Hematopoietic multipotent progenitor cell treated with erythropoietin and hydrocortisone succinate and interleukin-3 and kit ligand, for 15 days (in vitro differentiated cells): ENCODE measurements at places on chromosomes 4 and X.

- no peak for DNase-seq
Measured at GRCh38 chr4:119785963-119786362, 157.4 kb upstream of the PDE5A start.

GRCh38 chr4:158850800-158851644 is 82.2 kb downstream of the FNIP2 start:
- DNase-seq = peak; percentile 66

DNA sequence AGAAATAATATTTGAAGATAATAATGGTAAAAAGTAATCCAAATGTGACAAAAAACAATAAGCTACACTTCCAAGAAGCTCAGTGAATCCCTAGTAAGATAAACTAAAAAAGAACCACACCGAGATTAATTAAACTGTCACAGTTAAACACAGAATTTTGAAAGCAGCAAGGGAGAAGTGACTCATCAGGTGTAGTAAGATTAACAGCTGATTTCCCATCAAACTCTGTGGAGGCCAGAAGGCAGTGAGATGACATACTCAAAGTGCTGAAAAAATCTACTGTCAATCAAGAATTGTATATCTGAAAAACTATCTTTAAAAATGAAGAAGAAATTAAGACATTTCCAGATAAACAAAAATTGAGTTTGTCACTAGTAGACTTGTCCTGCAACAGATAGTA is 35.3 kb downstream of the STK32B start:
- no peak for DNase-seq

DNA sequence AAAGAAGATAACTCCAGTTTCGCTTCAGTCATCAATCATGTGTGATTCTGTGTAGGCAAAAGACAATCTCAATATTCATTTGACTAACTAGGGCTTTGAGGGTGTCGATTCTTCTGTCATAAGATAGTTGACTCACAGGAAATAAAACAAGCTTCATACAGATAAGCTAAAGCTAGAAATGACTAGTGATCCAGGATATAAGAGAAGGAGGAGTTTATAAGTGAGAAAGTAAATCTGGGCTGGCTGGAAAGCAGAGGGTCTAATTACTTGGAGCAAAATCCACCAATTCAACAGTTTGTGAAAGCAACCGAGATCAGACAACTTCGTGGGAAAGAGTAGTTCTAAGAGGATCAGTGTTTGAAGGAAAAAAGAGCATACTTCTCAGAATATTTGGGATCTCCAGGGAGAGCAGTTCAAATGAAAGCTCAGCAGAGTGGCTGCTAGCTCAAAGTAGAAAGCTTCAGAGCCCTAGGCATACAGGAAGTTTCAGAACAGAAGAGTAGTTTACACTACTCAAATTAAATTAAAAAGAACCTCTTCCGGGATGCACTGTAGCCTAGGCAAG is 429.3 kb downstream of the INPP4B start:
- DNase-seq = no peak

DNA sequence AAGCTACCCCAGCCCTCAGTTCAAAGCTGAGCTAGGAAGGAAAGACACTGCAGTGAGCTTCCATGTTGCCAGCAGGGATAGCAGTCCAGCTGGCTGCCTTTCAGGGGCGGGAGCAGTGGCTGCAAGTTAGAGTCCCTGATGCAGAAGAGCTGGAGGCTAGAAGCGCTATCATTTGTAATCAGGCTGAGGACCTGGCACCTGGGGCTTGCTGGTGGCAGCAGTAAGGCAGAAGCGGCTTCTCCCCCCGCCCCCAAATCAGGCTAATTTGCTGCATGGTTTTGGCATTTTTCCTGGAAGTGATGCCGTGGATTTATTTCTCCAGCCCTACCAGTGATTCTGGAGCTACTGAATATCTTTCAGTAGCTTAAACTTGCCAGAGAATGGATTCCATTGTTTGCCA is 203.3 kb downstream of the CLCN4 start:
- no peak for DNase-seq

DNA sequence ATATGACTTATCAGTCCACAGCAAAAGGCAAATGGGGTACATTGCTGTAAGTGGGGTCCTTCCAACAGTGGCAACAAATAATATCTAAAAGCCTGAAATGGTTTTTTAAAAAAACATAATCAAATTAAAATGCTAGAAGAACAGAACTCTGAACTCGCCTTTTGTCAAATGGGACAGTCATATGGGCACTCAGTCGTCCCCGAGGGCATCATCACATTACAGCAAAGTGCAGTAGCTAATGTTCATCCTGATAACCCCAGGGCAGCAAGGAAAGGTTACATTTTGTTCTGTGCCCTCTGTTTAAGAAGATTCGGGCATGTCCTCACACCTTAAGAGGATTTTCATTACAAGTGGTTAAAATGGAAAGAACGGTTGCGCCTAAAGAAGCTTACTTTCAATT is 997.9 kb upstream of the TENM3 start:
- DNase-seq = no peak

GRCh38 chr4:2401610-2401983 is 16.8 kb downstream of the ZFYVE28 start:
- DNase-seq = no peak

DNA sequence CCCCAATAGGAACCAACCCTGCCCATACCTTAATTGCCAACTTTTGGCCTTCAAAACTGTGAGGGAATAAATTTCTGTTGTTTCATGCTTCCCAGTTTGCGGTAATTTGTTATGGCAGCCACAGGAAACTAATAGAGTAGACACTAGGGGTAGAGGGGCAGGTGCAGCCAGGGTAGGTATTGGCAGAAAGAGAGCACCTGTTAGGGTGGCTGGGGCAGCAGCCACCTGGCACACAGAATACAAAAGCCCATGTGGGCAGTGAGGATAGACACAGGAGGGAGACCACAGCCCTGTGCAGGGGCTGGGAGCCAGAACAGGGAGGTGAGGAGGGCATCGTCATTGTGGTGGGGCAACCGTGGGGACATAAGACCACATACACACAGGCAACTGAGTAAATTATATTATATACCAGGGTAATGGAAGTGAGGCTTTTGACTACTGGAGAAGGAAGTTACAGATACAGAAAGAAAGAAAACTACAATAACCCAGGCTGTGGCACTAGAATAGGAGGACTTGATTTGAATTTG is 28.2 kb downstream of the IRF2 start:
- no peak for DNase-seq

DNA sequence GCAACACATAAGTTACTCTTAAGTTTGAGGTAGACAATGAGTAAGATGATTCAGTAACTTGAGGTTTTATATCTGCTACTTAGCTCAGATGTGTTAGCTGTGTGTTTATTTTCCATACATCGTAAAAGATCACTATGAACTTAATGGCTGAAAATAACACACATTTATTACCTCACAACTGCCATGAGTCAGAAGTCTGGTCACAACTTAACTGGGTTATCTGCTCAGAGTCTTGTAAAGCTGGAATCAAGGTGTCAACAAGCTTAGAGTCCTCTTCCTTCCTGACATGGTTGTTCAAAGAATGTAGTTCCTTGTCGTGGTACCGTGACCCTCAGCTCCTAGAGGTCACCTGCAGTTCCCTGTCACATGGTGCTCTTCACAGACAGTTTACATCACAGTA is 204.9 kb upstream of the MAGEB2 start:
- DNase-seq = no peak

DNA sequence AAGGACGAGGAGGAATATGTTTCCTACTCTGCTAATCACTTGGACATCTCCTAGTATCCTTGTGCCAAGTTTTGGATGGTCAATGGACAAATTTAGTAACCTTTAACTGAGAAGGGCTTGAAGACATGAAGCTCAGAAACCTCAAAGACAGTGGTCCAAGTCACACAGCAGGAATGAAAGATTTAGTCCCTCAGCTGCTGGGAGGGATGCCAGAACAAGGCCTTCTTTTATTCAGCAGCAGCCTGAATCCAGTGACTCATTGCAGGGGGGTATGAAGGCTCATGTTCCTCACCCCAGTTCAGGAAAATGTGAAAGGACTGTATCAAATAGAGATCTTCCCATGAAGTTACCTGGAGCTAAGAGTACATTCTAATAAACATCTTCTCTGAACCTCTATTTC is 214.9 kb upstream of the UGT8 start:
- no peak for DNase-seq

- DNase-seq = no peak
Measured at GRCh38 chrX:102712216-102712966, at the start of gene GPRASP2. Gene GPRASP2 (plus strand): TSS chrX:102712448. CDS start chrX:102714870, 2,422 bp downstream.

GRCh38 chr4:111632641-111633151 is 512.6 kb upstream of the FAM241A start:
- no peak for DNase-seq

- DNase-seq = peak; percentile 22
Measured at GRCh38 chr4:186067757-186068385, 1.1 kb upstream of the TLR3 start.

DNA sequence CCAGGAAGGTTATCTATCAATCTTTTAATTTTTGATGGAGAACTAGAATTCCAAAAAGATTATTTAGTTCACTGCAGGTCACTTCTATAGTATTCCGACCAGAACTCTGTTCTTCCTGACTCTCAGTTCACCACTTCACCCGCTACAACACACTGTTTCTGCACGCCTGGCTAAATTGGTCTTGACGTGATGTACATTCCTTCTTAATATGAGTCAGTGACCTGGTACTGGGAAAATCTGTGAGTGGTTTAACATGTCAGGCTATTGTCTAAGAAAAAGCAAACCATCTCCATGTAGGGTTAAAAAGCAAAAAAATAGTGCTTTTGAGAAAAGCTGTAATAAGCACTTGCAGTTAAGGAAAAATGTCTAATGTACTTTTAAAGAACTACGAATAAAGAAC is 120.4 kb downstream of the NDST3 start:
- DNase-seq = no peak

DNA sequence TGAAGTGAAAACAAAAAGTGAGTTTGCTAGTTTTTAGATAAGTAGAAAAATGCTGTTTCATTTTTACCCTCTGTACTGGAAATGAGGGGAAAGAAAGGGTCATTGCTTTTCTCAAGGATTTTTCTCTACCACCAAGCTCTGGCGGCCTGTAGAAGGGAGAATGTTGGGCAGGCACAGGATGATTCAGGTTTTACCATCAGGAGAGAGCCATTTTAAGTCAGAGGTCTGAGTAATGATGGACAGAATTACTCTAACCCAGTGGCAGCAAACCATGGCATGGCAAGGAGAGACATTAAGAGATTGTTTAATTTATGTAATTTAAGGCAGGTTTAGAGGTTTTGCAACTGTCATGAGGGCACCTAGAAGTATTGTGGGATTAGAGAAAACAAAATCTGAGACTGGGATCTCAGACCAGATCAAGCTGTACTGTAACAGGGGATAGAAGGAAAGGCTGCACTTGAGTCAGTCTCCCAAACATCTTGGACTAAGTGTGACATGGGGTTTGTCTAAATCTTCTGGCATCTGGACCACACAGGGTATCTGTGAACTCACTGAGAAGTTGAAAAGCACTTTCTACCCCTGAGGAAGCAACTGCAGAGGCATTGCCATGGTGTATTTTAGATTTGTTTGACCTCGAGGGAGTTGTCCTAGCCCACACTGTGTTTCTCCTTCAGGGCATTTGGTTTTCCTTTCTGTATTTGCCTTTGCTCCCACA is 81.6 kb downstream of the BANK1 start:
- DNase-seq = no peak

DNA sequence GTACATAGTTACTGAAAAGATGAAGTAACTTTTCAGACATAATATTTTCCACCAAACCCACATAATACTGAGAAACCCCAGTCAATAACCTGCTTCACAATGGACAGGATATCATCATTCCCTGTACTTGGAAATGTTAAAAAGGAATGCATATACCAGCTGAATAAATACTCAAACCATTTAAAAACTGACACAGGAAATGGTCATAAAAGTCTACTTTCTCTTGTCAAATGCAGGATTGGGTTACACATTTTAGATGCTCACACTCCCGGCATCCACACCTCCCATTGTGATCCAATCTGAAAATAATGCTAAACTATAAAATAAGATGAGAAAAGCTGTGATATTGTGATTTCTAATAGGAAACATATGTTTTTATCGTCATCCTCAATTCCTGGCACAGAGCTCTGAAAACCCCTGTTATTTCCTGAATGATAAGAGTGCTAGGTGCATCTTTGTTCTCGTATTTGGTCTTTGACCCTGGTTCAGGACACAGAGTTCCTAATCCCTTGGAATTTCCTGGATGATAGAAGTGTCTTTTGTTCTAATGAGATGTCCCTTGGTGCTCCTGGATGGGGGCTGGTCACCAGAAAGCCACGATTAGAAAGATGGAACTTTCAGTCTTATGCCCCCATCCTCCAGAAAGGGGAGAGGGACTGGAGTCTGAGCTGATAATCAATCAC is 821.3 kb downstream of the TRIML1 start:
- DNase-seq = no peak

DNA sequence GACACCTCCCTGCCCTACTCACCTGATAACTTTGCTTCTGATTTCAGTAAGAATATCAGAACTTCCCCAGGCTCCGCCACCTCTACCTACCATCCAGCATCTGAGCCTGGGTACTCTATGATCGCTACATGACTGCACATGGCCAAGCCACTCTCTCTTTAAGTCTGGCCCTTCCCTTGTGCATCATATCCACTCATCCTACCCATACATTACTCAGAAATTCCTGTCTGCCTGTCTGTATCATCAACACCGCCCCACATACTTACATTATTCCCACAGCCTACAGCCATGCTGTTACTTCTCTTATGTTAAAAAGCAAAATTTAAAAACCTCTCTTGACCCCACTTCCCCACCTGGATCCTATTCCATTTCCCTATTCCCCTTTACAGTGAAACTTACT is 84.7 kb downstream of the SCD5 start:
- DNase-seq = no peak

DNA sequence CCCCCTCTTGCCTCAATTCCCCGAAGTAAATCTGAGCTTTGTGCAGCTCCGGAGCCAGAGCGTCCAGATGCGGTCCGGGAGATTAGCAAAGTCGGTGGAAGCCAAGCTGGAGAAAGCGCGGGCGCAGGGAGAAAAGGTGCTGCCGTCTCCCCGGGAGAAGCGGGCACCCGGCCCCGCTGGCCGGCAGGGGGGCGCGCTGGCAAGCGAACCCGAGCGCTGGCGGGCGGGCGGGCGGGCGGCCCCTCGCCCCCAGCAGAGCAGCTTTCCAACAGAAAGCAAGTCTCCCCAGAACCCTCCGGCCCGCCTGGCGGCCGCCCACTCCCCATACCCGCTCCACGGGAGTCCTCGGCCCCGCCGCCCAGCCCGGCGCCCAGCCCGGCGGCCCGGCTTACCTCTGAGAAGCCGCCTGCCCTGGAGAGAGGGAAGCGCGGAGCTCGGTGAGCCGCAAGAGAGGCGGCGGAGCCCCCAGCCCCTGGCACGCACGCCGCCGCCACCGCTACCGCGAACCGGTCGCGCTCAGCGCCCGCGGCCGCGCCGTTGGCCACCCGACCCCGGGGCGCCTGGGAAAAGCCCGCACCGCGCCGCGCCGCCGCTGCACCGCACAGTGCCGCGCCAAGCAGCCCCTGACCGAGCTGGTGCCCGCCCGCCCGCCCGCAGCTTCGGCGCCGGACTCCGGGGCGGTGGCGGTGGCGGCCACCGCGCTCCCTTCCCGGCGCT is 529 bp upstream of the CITED1 start:
- DNase-seq = no peak

DNA sequence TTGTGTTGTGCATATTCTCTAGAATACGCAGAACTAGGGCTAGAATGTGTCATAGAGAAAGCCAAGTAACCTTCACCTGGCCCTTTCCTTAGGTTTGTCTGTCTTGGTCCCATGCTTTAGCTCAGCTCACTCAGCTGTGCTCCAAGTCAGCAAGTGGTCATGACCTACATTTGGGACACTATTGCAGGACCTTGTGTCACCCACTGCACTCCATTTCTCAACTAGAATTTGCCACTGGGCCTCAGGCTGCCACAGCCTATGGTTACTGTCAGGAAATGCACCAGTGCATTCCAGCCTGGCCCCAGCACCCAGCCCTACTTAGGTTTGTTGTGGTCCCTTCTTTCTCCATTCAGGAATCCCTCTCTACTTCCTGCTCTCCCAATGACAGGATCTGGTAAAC is 7.7 kb upstream of the FGG start:
- no peak for DNase-seq
